ENCODE measurements at places on chromosomes 3 and 15.

- DNase-seq, result no peak
Measured at GRCh38 chr3:24428481-24428880, 66.2 kb downstream of the THRB start.

- no peak for DNase-seq
Measured at GRCh38 chr3:46549408-46549904, 16.6 kb downstream of the LRRC2 start.

DNA sequence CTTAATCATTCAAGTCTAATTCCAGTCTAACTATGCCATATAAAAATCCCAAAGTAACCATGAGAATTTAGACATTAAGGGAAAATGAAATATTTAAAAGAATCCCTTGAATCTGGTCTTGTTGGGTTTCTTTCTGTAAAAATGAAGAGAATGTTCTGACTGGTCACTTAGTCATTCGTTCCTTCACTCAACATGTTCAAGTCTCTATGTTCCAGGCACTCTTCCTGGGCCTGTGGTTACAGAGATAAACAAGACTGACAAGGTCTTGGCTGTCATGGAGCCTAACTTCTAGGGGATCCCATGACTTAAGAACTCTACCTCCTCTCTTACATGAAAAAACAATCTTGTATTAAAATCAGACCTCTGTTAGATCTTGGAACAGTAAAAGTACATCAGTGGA is 638.6 kb upstream of the TBL1XR1 start:
- no peak for DNase-seq

- DNase-seq, result no peak
Measured at GRCh38 chr3:188458756-188459155, 304.8 kb downstream of the LPP start.

DNA sequence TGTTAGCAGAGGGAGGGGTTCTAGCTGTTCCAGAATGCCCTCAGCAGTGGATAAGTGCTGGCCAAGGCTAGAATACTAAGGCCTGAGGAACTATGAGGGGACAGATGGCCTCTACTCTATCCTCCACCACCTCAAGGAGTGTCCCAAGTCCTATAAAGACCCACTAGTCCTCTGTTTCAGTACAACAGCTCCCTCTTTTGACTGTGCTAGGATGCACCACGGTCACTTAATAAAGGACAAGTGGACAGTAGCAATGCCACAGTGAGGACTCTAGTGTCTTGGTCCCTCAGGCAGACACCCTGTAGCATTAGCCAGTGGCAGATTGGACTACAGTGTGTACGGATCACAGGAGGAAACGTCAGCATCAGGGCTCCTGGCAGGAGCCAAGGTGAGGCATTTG is 171.8 kb upstream of the PROK2 start:
- no peak for DNase-seq

- no peak for DNase-seq
Measured at GRCh38 chr15:81886591-81886990, 159.2 kb downstream of the MEX3B start.

DNA sequence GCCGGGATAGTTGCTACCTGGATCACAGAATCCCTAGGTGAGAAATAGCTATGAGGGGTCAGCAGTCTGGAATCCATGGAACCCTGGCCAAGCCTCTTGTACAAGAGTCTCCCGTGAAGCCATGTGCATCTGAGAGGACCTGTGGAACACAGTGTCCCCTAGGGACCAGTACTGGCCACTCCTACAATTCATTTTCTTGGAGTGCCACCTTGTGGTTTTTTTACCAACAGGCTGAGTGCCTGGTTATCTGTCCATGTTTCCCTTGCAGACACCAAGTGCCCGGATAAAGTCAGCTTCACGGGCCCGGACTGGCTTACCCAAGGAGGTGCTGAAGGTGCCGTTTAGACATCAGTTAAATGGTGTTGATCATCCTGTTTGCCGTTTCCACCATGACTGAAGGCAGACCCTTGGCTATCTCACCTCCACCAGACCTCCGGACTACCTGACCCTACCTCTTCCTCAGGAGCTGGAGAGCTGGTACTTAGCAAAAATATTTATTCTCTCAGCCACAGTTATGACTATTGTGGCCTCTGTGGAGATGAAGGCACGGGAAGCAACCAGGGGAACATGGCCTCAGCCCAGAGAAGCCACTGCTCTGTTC is 93.9 kb downstream of the RBPMS2 start:
- DNase-seq, result peak; percentile 69

GRCh38 chr3:150210461-150211110 is 197.5 kb upstream of the TSC22D2 start:
- no peak for DNase-seq

GRCh38 chr3:31701286-31701685 is 168.6 kb downstream of the STT3B start:
- no peak for DNase-seq

DNA sequence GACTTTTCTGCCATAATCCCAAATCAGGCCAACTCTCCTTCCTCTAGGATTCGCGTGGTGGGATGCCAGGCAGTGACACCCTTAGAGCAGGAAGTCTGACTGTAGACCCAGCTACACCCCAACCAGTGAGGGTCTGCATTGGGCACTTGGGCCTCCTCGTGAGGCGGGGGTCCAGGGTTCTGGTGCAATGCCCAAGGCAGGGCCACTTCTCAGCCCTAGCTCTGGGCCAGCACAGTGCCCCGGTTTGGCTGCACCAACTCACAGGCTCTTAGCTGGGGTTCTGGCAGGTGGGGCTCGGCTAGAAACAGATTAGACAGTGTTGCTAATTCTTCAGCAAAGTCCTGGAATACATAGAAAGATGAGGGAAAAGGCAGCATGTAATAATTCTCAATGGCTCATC is 12.7 kb downstream of the CDAN1 start:
- DNase-seq, result no peak

GRCh38 chr3:187979564-187979963 is 174.4 kb upstream of the LPP start:
- DNase-seq, result no peak

- DNase-seq, result peak; percentile 96
Measured at GRCh38 chr15:63056829-63057228, 14.3 kb downstream of the TPM1 start.

DNA sequence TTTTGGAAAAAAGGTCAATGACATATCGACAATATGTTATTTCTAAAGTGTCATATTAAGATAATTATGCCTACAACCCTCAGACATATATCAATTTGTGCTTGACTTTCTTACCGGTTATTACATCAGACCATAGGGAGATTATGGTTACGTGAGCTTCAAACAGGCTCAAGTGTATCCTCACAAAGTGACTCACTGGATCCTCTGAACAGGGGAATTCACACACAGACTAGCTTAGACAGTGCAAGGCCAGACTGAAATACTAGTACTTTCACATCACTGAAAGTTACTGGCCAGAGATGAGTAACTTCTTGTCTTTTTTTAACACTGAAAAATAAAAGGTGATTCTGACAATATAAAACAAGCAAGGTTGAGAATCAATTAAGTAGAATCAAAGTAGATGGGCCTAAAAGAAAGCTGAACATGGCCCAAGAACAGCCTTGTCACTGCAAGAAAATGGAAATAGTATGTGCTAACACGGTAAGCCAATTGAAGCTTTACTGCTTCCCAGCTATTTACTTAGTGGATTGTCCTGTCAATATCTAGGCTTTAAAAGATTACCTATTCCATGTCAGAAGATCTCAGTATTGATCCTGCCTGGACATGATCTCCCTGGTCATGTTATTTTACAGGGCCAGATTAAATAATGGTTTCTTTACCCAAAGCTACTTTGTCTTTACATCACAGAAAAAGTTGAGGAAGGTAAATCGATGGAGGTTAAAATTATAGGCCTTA is 848.6 kb downstream of the ROBO1 start:
- DNase-seq, result no peak

DNA sequence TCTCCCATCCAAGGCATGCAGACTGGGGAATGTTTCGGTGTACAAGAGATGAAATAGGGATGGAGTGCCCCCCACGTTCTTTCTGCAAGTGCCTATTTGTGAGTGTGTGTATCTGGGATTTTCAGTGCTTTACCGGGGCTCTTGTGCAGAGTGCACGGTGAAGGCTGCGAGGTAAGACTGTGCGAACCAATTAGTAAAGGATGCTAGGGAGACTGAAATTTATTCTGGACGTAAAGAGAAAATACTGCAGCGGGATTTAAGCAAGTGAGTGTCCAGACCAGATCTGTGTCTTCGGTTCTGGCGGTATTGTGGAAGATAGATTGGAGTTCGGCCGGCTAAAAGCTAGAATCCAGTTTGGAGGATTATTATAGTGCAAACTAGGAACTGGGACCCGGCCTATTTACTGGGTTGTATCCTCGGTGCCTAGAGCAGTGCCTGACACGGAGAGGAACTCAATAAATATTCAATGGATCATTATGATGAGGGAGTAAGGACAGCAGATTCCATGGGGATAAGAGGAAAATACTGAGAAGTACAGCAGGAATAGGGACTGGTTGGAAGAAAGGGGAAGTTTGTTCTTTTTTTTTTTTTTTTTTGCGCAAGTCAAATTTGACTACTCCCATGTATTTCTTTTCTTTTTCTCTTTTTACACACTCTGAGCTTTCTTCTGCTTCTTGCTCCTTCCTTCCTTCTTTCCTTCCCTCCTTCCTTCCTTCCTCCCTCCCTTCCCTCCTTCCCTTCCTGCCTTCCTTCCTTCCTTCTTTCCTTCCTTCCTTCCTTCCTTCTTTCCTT is 580 bp upstream of the MAGEF1 start:
- DNase-seq, result no peak
